ENCODE measurements at places on chromosomes 1 and 21.
A peak's percentile ranks its signal among the peaks of the same experiment; 100 is the strongest.

DNA sequence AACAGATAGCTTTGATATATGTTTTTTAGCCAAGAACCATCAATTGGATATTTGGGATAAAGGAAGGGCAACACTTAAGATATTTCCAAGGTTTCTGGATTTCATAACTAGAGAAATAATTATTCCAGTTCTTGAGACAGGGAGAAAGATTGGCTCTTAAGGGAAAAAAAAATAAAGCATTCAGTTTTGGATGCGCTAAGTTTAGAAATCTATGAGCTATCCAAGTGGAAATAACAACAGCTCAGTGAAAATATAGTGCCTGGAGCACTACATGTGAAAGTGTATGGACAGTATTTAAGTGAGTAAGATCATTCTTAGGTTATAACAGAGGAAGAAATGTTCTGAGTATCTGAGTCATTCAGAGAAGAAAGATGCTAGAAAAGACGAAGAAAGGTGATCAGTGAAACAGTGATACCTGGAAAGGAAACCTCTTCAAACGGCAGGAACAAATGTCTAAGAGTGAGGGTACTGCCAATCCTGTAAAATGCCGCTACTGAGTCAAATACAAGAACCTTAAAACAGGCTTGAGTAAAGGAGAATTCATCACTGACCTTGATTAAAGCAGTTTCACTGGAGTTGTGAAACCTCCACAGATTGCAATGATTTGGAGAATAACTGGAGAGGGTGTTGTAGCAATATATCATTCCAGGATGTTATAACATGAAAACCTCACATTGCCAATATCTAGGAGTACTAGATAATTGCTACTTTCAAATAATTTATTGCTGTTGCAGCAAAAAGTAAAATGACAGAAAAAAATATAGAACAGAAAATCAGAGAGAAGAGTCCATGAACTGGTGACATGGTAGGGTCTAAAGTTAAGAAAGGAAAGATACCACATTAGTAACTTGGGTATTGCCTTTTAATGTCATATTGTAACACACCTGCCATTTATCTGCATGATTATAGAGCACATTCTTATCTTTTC is 482.1 kb upstream of the RGS18 start:
- DNase-seq, result no peak

GRCh38 chr1:227486559-227486958 is 76.8 kb upstream of the ZNF678 start:
- DNase-seq, result no peak

DNA sequence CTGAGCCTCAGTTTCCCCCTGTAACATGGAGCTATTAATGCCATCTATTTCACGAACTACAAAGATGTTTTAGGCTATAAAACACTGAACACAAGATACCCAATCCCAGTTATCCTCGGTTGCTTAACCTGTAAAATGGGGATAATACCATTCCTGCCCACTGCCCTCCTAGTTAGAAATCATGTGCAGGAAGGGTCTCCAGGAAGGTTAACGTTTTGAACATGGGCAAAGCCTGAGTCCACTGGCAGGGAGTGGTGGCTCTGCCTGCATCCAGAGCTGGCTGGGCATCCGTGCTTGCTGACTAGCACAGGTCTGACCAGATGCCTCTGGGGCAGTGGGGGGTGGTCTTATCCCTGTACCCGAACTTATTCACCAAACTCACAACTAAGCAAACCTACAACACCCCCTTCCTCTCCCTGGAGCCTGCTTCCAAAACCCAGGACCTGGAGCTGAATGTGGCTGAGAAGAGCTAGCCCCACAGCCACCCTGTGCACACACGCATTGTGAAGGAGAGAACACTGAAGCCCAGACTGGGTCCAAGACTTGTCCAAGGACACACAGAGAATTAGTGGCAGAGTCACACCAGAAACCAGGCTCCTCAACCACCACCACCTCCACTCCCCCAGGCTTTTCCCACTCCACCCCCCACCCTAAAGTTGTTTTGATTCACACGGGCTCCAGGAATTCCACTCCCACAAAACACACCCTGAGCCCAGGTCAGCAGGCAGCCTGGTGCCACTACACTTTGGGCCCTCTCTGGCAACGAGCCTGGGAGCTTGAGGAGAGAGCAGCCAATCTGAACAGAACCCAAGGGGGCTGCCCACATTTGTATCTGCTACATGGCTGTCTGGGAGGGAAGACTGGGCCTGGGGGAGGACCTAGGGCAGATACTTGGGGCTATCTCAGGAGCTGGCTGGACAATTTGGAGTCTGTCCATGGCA is 1.6 kb downstream of the E2F2 start:
- peak; percentile 79 for DNase-seq

DNA sequence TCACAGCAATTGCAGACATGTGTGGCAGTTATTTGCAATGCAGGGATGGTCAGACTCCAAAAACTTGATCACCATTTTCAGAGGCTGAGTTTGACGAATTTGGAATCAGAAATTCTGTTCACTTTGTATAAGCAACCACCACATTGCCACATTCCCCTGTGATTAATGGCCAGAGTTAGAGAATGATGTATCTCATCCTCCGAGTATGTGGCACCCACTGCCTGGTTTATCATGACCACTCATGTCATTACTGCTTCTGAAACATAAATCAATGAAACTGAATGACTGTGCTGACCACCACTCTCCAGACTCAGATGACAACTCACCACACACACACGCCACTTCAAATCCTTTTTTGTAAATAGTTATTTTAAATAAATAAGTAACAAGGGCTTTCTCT is 66.6 kb upstream of the CACHD1 start:
- no peak for DNase-seq

DNA sequence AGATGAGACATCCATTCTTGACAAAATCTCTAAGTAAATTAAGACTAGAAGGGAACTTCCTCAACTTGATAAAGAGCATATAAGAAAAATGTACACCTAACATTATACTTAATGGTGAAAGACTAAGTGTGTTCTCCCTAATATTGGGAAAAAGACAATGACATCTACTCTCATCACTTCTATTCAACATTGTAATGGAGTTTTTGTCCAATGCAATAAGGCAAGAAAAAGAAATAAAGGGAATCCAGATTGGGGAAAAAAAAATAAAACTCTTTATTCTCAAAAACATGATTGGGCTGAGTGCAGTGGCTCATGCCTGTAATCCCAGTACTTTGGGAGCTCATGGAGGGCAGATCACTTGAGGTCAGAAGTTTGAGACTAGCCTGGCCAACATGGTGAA is 131.1 kb upstream of the JUN start:
- no peak for DNase-seq

- no peak for DNase-seq
These were observed 70.0 kb downstream of the PTGER3 start for GRCh38 chr1:70977575-70977974.

GRCh38 chr1:230985711-230986110 is 6.8 kb downstream of the ARV1 start:
- peak; percentile 51 for DNase-seq

DNA sequence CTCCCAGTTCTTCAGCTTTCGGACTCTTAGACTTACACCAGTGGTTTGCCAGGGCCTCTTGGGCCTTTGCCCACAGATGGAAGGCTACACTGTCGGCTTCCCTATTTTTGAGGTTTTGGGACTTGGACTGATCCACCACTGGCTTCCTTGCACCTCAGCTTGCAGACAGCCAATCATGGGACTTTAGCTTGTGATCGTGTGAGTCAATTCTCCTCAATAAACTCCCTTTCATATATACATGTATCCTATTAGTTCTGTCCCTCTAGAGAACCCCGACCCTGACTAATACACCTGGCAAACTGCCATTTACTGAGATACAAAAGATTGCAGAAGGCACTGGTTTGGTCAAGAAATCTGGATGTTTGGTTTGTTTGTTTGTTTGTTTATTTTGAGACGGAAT is 6.4 kb upstream of the RAB4A start:
- no peak for DNase-seq

DNA sequence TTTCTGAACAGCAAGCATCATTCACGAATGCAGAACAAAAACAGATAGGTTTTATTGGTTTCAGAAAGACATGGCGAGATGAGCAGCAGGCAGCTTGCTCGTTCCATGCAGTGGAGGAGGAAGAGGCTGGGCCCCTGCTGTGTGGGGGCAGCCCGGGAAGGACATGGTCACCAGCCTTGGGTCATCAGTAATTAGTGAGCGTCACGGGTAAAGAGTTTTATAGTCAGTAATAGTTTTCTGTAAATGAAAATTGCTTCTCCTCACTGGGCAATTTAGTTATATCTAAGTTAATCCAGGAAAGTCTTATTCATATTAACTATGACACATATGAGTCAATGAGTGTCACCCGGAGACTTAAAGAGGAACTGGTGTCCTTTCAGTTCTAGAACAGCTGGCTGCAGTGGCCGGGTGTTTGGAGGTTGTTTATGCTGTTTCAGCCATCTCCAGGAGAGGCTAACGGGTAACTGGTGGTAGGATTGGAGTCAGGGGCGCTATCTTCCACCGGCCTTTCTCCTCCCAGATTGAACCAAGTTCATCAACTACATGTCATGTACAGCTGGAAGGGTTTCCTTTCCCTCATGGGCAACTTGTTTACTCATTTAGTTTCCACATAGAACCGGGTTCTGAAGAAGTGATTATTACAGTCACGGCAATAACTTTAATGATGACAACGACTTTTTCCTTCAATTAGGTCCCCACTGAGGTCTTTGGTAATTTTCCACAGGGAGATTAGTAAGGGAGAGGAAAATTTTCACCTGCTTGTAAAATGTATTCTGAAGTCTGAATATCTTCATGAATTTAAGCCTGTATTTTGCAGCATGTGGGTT is 34.6 kb upstream of the SLC45A1 start:
- DNase-seq, result no peak

- no peak for DNase-seq
These were observed 21.3 kb downstream of the PDE4B start for GRCh38 chr1:65813956-65814355.

DNA sequence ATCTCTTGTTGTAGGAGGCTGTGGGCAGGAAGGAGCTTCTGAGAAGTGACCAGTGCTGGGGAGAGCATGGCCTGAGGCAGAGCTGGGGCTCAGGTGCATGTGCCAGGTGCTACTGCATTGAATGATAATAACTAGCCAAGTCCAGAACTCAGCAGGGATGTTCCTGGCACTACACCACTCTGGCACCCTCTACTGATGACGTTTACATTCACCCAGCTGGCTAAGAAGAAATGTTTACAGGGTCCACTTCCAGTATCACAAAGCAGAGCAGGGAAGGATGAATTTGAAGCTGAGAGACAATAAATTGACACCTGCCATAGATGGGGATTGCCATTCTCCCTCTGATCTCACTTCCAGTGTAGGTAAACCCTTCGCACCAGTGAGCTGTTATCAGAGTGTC is 411.8 kb downstream of the SETD4 start:
- no peak for DNase-seq

GRCh38 chr1:7299329-7299799 is 471.7 kb upstream of the VAMP3 start:
- DNase-seq, result no peak

GRCh38 chr1:41696381-41696780 is 211.9 kb upstream of the EDN2 start:
- DNase-seq, result no peak

- DNase-seq, result no peak
These were observed 101.3 kb upstream of the ACTL8 start for GRCh38 chr1:17653728-17654351.

- no peak for DNase-seq
These were observed at the start of gene CDK18 for GRCh38 chr1:205504311-205505075. Gene CDK18 (plus strand): TSS chr1:205504669. CDS start chr1:205523168, 18,499 bp downstream.

- DNase-seq, result no peak
These were observed 3.6 kb downstream of the CENPS start for GRCh38 chr1:10433790-10434189.

- DNase-seq, result no peak
These were observed 12.0 kb downstream of the DHCR24 start for GRCh38 chr1:54875000-54875399.

- DNase-seq, result no peak
These were observed 54.3 kb upstream of the GOLT1A start for GRCh38 chr1:204268101-204268500.

DNA sequence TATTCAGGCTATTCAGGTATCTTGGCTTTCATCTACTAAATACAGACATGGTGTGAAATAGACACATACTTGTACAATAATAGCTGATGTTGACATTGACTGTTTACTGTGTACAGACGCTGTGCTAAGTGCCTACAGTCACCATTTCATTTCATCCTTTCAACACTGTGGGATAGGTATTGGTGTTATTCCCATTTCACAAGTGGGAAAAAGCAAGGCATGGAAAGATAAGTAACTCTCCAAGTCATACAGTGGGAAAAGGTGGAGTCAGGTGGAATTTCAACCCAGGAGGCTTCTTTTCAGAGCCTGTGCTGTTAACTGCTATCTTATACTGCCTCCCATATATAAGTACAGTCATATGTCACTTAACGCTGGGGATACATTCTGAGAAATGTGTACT is 49.6 kb upstream of the ATP1A1 start:
- DNase-seq, result no peak

DNA sequence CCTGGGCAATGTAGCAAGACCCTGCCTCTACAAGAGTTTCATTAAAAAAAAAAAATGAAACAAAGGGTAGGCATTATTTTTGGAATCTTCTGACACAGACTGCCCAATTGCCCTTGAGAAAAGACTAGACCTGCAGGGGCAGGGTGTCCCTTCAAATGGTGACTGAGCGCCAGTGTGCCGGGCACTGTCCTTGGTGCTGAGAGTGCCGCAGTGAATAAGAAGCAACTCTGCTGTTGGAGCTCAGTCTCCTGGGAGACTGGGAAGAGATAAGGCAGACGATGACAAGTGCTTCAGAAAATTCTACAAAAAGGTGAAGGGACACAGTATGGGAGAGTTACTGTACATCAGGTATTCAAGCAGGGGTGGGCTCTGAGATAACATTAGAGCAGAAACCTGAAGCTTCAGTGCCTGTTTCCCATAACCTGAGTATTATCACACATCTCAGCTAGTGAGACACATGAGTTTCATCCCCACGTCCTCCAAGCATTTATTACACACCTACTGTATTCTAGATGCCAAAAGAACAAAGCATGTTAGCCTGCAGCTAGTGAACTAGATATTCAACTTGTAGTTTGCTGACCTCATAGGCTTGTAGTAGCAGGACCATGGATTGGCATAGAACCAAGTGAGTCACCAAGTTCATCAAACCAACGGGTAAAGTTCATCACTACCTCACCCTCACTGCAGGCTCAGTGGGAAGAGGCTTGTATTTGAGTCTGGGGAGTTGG is 18.4 kb upstream of the RPL11 start:
- DNase-seq, result no peak

GRCh38 chr1:47725511-47725991 is 271.6 kb downstream of the TRABD2B start:
- no peak for DNase-seq

Measured in hematopoietic multipotent progenitor cell treated with erythropoietin and hydrocortisone succinate and interleukin-3 and kit ligand, for 15 days (in vitro differentiated cells).